ENCODE measurements at places on chromosomes 12 and 14.

- no peak for DNase-seq
These were observed 1183.7 kb upstream of the TMEM132C start for GRCh38 chr12:127083008-127083949.

- no peak for DNase-seq
These were observed 39.9 kb downstream of the DNAI7 start for GRCh38 chr12:25155022-25155576.

DNA sequence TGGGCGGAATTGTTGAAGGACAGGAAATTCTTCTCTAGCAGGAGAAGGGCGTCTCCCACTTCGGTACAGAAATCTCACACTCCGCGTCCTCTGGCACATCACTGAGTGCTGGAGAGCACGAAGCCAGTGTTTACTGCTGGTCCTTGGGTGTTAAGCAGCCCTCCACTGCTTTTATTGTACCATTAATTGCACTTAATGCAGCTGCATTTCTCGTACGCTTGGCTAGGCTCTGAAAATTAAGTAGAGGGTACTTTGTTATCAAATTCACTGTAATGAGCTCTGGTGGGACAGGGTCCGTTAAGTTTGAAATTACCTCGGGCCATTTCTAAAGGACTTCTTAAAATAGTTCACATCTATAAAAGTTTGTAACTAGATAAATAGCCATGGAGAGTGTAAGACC is 411.2 kb downstream of the NPAS3 start:
- DNase-seq = no peak

DNA sequence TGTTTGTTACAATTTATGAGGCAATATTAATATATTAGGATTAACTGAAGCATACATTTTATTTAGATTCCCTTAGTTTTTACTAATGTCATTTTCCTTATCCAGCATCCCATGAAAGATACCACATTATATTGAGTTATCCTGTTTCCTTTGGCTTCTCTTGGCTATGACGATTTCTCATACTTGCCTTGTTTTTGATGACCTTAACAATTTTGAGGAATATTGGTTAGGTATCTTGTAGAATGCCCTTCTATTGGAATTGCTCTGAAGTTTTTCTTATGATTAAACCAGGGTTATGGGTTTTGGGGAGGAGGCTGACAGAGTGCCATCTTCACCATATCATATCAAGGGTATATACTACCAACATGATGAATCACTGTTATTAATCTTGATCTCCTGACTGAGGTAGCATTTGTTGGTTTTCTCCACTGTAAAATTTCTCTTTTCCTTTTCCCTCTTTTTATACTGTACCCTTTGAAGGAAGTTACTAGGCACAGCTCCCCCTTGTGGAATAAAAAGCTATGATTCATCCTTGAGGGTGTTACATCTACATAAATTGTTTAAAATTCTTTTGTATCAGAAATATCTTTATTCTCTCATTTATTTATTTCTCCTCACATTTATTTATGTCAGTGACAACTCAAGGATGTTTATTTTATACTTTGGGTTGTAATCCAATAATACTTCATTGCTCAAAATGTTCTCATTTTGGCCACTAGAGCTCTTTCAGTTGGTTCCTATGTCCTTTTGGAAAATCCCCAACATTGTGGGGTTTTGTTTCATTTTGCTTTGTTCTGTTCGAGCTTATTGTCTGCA is 239.0 kb downstream of the SLC16A7 start:
- DNase-seq = no peak

- DNase-seq = no peak
These were observed 34.0 kb downstream of the APAF1 start for GRCh38 chr12:98678946-98679610.

DNA sequence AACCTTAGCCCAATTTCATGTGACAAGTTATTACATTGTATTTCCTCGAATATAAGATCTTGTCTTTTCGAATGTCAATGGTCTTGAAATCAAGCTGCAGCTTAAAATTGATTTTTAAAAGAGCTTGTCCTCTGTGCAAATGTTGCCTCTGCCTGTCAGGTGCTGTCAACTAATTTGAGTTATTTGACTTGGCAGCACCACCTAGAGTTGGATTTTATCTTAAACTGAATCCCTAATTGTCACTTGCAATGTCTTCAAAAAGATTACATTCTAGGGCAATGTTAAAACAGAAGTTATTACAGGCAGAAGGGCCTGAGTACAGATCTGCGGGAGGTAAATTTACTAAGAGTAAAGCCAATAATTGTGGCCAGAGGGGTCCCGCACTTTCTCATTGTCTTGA is 26.2 kb upstream of the TUNAR start:
- DNase-seq = no peak

DNA sequence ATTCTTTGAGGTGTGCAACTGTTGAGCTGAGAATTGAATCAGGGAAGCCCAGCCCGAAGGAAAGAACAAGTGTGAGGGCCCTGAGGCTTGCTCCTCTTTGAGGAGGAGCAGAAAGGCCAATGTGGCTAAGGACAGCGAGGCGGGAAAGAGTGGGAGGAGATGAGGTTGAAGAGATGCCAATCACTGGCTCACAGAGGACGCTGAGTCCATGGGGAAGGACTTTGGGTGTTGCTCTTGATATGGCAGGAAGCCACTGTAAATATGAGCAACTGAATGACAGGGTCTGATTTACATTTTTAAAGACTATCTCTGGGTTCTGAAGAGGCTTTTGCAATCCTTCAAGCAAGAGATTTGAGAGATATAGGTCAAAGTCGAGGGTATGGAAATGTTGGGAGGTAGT is 3.3 kb upstream of the APPL2 start:
- DNase-seq = no peak

Data from CD4-positive, alpha-beta T cell treated with Interferon gamma for 1 hour (primary cell).